ENCODE measurements at places on chromosomes 7 and 10.

DNA sequence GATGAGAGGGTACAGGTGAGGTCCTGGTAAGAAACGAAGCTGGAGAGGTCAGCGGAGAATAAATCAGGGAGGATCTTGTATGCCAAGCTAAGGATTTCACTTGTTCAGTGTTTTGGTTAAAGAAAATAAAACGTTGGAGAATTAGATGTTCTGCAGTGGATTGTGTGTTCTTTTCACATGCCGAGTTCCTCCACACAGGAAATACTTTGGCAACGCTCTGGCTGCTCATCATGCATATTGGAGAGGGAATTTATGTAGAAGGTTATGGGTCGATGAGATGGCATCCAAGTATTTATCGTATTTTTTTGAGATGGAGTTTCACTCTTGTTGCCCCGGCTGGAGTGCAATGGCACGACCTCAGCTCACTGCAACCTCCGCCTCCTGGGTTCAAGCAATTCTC, 11.0 kb downstream of the RPS24 start:
- no peak for DNase-seq

GRCh38 chr10:62112300-62112699, 156.3 kb downstream of the RTKN2 start:
- DNase-seq: no peak

DNA sequence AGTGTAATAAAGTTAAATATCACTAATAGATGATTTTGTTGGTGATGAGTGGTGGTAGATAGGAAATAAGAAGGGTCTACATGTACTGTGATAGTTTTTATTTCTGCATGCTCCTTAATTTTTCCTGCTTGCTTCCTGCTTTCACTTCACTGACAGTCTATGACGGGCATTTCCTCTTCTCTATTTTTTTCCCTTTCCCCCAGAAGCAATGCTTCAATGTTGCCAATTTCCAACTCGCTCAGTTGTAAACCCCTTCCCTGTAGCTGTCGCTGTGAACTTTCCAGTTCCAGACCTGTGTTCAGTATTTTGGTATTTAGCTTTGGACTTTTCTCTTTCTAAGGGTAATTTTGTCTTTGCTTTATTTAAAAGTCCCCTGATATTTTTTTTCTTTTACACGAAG, 123.5 kb upstream of the AGR3 start:
- no peak for DNase-seq

DNA sequence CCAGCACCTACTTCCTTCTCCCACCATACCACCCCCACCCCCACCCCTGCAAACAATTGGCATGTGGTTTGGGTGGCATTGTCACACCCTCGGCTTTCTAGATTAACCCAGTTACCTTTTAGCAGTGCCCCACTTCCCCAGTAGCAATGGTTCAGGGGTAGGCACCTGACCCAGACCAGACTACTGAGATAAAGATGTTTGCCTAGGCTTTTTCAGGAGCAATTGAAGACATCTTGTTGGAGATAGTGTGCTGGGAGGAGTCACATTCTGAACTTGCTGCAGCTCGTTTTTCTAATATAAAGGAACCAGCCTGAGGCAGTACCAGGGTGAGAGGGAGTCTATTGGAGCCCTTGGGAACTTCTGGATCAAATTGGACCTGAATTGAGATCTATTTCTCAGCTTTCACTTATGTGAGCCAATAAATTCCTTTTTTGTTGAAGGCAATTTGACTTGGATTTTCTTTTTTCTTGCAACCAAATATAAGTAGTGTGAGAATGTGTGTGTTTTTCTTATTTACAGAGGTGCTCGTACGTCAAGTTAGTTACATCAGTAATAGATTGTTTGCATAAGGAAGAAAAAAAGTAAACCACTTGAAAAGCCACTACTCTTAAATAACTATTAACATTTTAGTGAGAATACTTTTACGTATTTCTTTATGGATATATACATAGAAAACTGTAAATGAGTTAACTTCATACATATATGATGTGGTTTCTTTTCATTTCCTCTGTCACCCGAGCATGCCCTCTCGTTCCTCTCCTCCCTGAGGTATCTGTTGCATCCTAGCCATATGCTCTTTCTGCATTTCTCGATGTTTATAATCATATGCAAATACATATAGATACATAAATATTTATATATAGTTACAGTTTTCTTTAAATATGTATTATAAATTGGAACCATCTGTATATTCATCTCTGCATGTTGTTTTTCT, 38.0 kb downstream of the RAB18 start:
- DNase-seq: no peak

DNA sequence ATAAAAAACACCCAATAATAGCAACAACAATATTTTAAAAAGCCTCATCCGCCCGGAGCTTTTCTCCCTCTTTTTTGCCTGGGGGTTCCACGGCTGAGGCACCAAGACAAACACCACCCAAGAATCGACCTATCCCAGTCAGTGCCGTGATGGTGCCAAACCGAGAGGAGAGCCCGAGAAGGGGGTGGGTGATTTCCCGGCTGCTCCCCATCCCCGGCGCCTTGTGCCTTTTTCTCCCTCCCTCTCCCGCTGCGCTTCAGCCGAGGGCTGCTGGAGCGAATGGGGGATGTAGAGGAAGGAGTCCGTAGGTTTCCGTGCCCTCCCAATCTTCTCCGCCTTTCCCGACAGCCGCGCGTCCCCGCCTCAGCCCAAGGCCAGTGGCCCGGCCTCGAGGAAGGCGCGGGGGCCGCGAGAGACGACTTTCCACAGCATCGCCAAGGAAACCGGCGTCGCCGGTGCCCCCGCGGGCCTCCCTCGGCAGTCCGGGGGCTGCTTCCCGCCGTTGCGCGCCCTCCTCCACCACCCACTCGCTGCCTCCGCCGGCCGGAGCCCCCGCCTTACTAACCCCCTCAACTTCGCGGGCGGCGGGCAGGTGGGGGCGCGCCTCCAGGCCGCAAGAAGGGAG, 1.3 kb downstream of the EGR2 start:
- DNase-seq: no peak
